HL-60 (cell line): ENCODE measurements at places on chromosomes 6 and 20.

GRCh38 chr6:41549673-41550072, 3.5 kb downstream of the FOXP4 start:
- DNase-seq = no peak

- DNase-seq = no peak
Measured at GRCh38 chr20:36274181-36274841, 31.8 kb upstream of the DLGAP4 start.

DNA sequence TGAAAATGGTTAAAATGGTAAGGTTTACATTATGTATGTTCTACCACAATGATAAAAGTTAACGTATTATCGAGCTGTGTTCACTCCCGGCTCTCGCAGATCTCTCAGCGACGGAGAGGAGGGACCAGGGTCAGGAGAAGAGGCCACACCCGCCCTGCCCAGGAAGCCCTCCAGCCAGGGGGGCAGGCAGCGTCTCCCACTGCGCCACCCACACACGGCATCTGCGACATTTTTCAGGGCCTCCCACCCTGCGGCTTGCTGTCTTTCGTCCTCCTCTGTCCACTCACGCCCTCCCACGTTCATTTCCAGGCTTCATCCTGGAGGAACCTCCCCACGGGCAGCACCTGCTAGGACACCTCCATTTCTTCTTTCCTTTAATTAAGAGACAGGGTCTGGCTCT, 43.3 kb downstream of the ZBTB46 start:
- no peak for DNase-seq

DNA sequence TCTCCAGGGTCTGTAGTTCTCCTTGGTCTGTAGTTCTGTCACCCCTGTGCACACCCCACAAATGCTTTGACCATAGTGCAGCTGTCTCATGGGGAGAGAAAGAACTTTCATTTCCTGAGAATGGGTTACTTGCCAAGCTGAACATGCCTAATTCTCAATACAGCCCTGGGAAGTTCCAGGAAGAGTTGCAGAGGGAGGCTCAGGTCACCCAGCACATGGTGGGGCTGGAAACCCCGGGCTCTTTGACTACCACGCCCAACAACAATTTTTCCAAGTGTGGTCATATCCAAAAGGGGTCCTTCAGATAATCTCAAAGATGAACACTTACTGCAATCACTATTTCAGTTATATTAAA, 2.2 kb upstream of the PTPRA start:
- no peak for DNase-seq

GRCh38 chr6:81169166-81169565, 583.3 kb downstream of the TENT5A start:
- DNase-seq = no peak

GRCh38 chr6:70724524-70724923, 56.8 kb downstream of the SMAP1 start:
- no peak for DNase-seq

- DNase-seq = no peak
Measured at GRCh38 chr20:56733967-56734366, 104.9 kb downstream of the TFAP2C start.

- DNase-seq = no peak
Measured at GRCh38 chr6:168223755-168224154, 95.8 kb downstream of the DACT2 start.

DNA sequence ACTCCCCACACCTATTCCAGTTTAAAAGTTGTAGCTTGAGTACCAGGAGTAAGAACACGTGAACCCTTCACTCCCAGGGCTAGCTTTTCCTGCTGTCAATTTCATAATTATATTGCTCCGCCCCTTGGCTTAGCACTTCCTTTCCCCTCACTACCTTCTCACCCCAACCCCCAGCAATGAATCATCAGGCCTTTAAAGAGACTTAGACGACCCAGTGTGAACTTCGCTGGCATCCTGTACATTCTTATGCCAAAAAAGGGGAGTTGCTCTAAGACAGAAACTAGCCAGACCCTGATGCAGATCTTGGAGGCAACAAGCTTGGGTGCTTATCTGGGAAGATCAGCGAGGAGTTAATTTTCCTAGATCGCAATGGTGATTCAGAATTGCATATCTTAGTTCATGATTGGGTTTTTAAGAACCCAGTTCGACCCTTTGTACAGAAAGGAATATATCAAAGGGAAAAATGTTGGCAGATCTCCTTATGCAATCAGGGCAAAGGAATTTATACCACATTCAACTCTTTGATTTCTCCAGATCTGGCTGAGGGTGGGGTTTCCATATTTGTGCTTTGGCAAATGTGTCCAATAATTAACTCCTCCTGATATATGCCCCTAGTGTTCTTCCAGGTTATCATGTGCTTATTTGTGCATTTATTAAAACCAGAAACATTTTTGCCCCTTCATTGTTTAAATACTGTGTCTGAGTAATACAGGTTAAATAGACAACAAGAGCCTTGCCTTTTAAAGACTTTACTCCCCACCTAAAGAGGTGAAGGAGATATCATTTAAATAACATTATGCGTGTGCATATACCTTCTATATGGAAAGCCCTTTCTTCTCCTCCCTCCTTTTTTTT, 8.1 kb upstream of the ATXN1 start:
- DNase-seq = peak; percentile 86

DNA sequence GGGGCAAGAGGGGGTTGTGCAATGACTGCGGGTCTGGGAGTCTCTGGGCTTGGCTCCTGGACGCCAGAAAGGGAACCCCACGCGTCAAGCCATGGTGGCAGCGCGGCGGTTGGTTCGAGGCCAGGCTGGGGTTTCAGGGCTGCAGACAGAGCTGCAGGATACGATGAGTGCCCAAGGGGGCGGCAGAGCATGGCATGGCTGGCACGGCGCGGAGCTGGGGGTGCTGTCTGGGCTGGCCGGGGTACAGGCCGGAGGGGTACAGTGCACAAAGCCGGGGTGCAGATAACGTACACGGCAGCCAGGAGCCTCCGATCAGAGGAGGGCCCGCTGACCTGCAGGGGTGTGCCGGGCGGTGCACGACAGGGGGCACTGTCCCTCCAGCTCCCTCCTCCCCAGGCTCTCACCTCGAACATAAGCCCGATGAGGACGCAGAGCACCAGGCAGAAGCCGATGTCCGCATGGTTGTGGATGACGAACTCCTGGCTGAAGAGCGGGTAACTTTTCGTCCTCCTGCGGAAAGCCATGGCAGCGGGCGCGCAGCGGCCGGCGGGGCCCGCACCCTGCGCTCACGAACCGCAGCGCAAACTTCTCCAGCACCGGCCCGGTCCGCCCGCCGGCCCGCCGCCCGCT, 353 bp downstream of the TRAM2 start:
- peak; percentile 33 for DNase-seq

DNA sequence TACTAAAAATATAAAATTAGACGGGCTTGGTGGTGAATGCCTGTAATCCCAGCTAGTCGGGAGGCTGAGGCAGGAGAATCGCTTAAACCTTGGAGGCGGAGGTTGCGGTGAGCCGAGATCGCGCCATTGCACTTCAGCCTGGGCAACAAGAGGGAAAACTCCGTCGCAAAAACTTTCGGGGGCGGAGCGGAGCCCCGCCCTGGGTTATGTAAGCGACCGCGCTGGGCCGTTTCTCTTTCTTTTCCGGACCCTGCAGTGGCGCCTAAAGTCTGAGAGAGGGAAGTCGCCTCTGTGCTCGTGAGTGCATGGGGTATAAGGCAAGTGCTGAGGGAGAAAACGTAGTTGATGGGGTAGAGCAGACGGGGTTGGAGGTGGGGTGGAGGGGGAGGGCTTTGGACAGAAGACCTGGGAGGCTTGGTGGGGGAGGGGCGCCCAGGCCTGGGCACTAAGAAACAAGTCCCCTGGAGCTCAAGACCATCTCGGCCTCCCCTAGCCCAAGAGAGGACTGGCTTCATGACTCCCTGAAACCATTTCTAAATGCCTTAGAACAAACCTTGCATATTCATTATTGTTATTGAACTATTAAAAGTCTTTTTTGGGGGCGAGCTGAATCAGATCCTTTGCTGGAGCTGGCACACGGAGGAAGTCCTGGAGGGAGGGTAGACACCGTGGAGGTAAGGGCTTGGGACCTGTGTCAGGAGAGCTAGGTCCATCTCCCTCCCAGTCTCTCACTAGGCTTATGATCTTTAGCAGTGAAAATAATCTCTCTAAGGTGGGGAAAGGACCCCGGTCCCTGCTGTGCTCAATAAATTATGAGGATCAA, 2.7 kb upstream of the MICA start:
- peak; percentile 79 for DNase-seq

- peak; percentile 40 for DNase-seq
Measured at GRCh38 chr6:28235912-28236452, 10.9 kb downstream of the ZSCAN9 start.

- no peak for DNase-seq
Measured at GRCh38 chr6:41167173-41167963, 4.5 kb upstream of the TREM2 start.

DNA sequence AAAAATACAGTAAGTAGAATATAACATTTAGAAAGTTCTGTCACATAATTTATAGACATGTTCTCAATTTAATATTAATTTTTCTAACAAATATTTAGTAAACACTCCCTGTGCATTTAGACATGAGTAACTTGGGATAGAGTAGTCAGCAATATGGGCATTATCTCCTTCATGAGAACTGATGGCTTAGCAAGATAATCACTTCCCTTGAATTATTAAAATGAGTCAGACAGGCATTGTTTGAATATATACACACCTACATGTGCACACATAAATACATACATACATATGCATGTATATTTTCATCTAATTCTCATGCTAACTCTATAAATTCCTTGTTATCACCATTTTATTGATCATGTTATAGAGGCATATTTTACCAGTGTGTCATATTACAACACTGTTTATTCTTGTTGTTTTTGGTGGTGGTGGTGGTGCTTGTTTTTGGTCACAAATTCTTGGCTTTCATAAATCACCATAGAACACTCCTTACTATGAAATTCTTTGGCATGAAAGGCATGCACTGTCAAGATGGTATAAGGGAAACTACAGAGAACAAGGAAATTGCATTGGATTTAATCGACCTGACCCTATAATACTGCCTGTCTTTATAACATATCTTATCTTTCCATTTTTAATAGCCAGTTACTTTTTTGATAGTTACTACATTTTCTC, 434.5 kb upstream of the MANEA start:
- no peak for DNase-seq

GRCh38 chr6:37535759-37536490, 36.2 kb upstream of the CCDC167 start:
- DNase-seq = no peak

DNA sequence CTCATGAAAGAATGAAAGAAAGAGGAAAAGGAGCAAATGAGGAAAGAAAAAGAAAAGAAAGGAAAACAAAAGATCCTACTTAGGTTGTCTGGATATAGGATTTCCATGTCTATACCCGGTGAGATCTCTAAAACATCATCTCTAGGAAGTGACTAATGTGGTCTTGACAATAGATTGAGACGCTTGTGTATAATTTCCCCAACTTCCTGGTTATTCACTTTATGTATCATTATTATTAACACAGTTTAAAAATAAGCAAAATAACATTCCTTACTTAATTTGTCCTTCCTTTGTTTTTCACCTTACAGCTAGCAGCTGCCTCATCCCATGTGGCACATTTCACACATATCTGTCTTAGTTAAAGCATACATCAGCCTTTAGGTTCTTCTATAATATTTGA, 27.0 kb downstream of the LAMA4 start:
- DNase-seq = no peak

GRCh38 chr20:63574829-63575743, 1.0 kb upstream of the HELZ2 start:
- no peak for DNase-seq

DNA sequence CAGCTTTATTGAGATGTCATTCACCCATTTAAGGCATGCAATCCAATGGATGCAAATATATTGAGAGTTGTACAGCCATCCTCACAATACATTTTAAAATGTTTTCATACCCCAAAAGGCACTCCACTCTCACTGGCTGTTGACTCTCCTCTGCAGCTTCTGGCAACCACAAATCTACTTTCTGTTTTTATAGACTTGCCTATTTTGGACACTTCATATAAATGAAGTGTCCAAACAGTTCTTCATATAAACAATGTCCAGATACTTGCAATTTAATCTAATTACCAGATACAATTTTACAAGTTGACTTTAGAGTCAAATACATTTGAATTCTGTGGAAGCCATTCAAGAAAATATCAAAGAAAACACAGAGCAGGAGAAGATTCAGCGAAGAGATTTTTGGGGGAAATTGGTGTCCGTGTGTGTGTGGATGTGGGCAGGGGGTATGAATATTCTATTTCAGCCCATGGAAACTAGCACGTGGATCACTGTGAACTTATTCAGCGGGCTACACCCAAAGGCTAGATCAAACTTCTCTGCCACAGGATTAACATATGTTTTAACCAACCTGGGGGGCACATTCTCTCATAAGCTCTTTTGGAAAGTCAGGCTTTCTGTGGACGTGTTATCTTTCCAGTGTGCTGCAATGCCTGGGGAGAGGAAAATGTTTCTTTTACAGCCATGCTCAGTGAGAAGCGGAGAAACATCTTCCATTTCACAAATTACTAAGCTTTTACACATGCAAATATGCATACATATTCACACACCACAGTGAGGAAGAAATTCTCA, 73.9 kb downstream of the PLG start:
- DNase-seq = no peak

GRCh38 chr6:96735332-96735731, 101.9 kb downstream of the GPR63 start:
- DNase-seq = no peak

- peak; percentile 26 for DNase-seq
Measured at GRCh38 chr6:118894425-118895260, 691 bp downstream of the ASF1A start.

- no peak for DNase-seq
Measured at GRCh38 chr6:25157183-25157582, 122.0 kb upstream of the CARMIL1 start.

- DNase-seq = peak; percentile 79
Measured at GRCh38 chr6:29965873-29966601, 23.7 kb downstream of the HLA-A start.

GRCh38 chr6:8334113-8334512, 101.2 kb downstream of the SLC35B3 start:
- DNase-seq = no peak

GRCh38 chr20:12924126-12924525, 84.6 kb upstream of the SPTLC3 start:
- DNase-seq = no peak

DNA sequence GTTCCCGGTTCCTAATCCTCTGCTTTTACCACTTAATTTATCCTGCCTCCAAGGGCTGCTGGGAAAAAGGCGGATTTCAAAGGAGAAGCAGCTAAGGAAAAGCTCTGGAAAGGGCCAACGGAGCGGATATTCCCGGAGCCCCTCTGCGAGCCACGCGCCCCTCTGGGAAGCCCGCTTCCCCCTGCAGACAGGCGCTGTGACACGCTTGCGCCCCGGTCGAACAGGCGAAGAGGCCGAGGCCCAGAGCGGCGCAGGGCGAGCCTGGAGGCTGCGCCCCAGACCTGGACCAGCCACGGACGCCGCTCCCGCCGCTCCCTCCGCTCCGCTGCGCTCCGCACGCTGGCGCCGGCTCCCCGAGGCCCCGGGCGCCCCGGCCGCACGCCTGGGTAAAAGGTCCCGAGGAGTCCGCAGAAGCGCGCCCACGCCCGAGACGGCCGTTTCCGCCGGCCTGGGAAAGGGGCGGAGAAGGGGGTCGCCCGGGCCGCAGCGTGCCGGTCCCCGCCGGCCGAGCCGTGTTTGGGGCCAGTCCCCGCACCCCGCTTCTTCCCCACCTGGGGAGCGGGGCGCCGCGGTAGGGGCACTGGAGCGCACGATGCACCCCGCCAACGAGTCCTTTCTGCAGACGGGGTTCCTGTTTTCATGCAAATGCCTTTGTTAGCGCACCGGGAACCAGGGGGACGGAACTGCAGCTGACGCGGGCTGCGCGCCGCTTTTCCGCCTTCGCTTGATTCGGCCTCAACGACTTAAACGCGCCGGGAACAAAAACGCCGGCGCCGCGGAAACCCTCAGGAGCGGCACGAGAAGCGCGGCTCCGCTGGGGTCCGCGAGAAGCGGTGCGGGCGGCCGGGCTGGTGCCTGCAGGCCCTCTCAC, 91.9 kb upstream of the SIRPA start:
- peak; percentile 95 for DNase-seq
